CD8-positive, alpha-beta memory T cell (primary cell): ENCODE measurements at places on chromosomes 3 and 15. TPM values are rescaled to one million over a fixed set of nuclear protein-coding genes. Genes with fewer than 3 reads are reported as not detected.

- peaks cover 8% of the 10 kb centered on the region for H3K4me1 ChIP-seq
- no peak overlapping the region for H3K27ac ChIP-seq
- no peak for DNase-seq
- no peak overlapping the region for H3K4me3 ChIP-seq
- no peaks in the 10 kb centered on the region for H3K27me3 ChIP-seq
Measured at GRCh38 chr3:48034000-48034516, 17.8 kb upstream of the MAP4 start.

DNA sequence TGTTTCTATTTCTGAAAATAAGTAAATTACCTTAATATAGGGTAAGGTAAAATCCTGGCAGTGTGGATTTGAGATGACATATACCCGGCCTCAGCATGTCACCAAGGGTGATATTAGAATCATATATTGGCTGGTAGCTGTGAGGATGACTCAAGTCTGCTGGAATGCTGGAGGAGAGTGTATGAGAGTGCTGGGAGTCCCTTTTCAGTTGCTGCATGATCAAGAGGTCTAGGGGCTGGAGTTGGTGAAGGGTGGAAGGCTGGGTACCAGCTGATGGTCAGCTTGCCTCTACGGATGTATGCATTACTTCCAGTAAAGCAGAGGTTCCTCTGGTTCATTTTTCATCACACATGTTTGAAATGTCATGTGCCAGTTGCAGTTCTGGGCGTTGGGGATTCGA, 40.6 kb downstream of the SLC25A26 start:
- no peaks in the 10 kb centered on the region for H3K36me3 ChIP-seq
- H3K27ac ChIP-seq, result no peak overlapping the region
- no peak for DNase-seq
- H3K4me1 ChIP-seq, result no peaks in the 10 kb centered on the region
- H3K27me3 ChIP-seq, result no peaks in the 10 kb centered on the region

GRCh38 chr3:164533275-164533674, 545.0 kb downstream of the SI start:
- no peak overlapping the region for H3K27ac ChIP-seq
- DNase-seq, result no peak
- no peaks in the 10 kb centered on the region for H3K27me3 ChIP-seq
- no peaks in the 10 kb centered on the region for H3K36me3 ChIP-seq
- no peak overlapping the region for H3K4me3 ChIP-seq
- no peaks in the 10 kb centered on the region for H3K4me1 ChIP-seq

- no peak for DNase-seq
- H3K27ac ChIP-seq, result peak overlapping the region; percentile 48
- peaks cover 59% of the 10 kb centered on the region for H3K36me3 ChIP-seq
- H3K4me3 ChIP-seq, result peak overlapping the region; percentile 52
Measured at GRCh38 chr3:42638339-42638842, 15.1 kb upstream of the ZBTB47 start.

Gene PTX3
- not detected for total RNA-seq

DNA sequence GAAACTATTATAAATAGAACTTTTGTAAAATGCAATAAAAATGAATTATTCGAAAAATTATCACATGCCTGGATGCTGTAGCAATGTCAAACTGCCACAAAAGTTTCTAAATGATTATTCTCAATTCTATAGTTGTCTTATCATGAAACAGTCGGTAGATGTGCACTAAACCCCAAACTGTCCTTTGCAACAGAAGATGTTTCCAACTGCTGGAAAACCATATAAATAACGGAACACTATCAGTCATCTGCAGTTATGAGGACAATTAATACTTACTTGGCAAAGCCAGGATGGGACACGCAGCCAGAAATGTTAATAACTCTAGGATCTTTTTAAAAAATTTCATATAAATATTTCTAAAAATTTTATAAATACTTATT, 17.5 kb downstream of the EMC4 start:
- H3K27ac ChIP-seq, result no peak overlapping the region
- DNase-seq, result no peak
- no peak overlapping the region for H3K4me3 ChIP-seq
- peaks cover 15% of the 10 kb centered on the region for H3K36me3 ChIP-seq

Gene CLDN18
- total RNA-seq, result not detected

Gene NAA80
- total RNA-seq, result 17.3 TPM

Gene RAB5A
- total RNA-seq, result 75.3 TPM

GRCh38 chr3:56654460-56654859, 28.6 kb downstream of the TASOR start:
- H3K4me1 ChIP-seq, result peaks cover 10% of the 10 kb centered on the region
- H3K27me3 ChIP-seq, result no peaks in the 10 kb centered on the region
- no peak for DNase-seq
- H3K27ac ChIP-seq, result no peak overlapping the region

- H3K27me3 ChIP-seq, result no peaks in the 10 kb centered on the region
- peaks cover 2% of the 10 kb centered on the region for H3K4me1 ChIP-seq
- no peak overlapping the region for H3K4me3 ChIP-seq
Measured at GRCh38 chr3:161355508-161355907, 15.8 kb downstream of the SPTSSB start.

DNA sequence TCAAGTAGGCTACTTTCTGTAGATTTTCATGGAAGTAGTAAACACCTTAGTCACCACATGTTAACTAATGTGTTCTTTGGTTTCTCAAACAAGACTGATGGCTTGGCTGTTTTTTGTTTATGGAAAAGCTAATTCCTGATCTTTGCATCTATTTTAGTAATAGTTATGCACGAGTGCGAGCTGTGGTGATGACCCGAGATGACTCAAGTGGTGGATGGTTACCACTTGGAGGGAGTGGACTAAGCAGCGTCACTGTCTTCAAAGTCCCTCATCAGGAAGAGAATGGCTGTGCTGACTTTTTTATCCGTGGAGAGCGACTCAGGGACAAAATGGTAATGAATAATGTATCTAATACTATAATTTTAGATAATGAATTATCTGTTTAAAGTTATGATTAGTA, 46.6 kb downstream of the SPRED1 start:
- no peaks in the 10 kb centered on the region for H3K36me3 ChIP-seq
- H3K4me1 ChIP-seq, result no peaks in the 10 kb centered on the region
- no peak for DNase-seq

GRCh38 chr3:55567615-55568014, 80.5 kb upstream of the WNT5A start:
- H3K36me3 ChIP-seq, result no peaks in the 10 kb centered on the region
- no peak overlapping the region for H3K27ac ChIP-seq
- no peak for DNase-seq
- H3K4me3 ChIP-seq, result no peak overlapping the region
- H3K4me1 ChIP-seq, result no peaks in the 10 kb centered on the region

GRCh38 chr15:90001062-90001682, at the start of gene ZNF710:
Gene ZNF710, plus strand, starts transcription at chr15:90001324. Its CDS starts 65,814 bp downstream, at chr15:90067138.
- peak; percentile 13 for DNase-seq
- no peaks in the 10 kb centered on the region for H3K27me3 ChIP-seq
- peak within 1 kb of the TSS; percentile 26 for H3K27ac ChIP-seq
- H3K4me3 ChIP-seq, result peak within 1 kb of the TSS; percentile 59
- peaks cover 40% of the 10 kb centered on the region for H3K4me1 ChIP-seq

Gene GRM2
- total RNA-seq, result 0.59 TPM

DNA sequence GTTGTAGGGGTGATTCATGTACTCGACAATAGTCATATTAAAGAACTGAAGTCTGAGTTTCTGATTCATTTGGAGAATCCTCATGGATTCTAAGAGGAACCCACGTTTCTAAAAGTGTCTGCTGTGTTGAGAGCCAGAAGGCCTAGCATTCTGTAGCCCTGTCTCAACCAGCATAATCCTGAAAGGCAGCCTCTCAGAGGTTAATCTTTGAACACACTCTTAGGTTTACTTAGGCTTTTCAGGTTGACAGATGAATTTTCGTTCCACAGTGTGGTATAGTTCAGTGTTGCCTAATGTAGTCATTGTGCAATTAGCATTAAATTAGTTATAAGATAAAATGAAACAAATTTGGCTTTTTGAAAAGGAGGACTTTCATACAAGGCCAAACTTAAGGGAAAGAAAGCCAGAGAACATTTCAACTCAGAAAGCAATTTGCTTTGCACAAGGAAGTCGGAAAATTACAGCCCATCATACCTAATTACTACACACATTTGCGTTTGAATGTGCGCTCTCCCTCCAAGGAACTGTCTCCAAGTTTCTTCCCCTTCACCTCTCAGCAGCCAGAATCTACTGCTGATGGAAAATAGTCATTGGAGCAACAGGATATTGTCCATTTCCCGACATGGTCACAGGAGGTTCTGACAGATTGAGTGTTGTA, 42.0 kb downstream of the AGBL1 start:
- no peak for DNase-seq
- H3K4me1 ChIP-seq, result no peaks in the 10 kb centered on the region
- no peaks in the 10 kb centered on the region for H3K27me3 ChIP-seq
- no peaks in the 10 kb centered on the region for H3K36me3 ChIP-seq

Gene CTXND1
- not detected for total RNA-seq

GRCh38 chr15:91535856-91536500, 317.5 kb upstream of the SLCO3A1 start:
- H3K4me1 ChIP-seq, result no peaks in the 10 kb centered on the region
- H3K4me3 ChIP-seq, result no peak overlapping the region
- no peaks in the 10 kb centered on the region for H3K27me3 ChIP-seq
- H3K36me3 ChIP-seq, result no peaks in the 10 kb centered on the region
- DNase-seq, result no peak
- no peak overlapping the region for H3K27ac ChIP-seq

- H3K27ac ChIP-seq, result no peak overlapping the region
- no peaks in the 10 kb centered on the region for H3K4me1 ChIP-seq
- DNase-seq, result no peak
- no peaks in the 10 kb centered on the region for H3K36me3 ChIP-seq
- no peak overlapping the region for H3K4me3 ChIP-seq
Measured at GRCh38 chr3:107414325-107414964, 37.2 kb downstream of the CCDC54 start.

GRCh38 chr3:85627932-85628331, 669.1 kb downstream of the CADM2 start:
- no peak overlapping the region for H3K27ac ChIP-seq
- no peak overlapping the region for H3K4me3 ChIP-seq

- no peak overlapping the region for H3K4me3 ChIP-seq
- peaks cover 3% of the 10 kb centered on the region for H3K27me3 ChIP-seq
- no peaks in the 10 kb centered on the region for H3K36me3 ChIP-seq
- no peak for DNase-seq
- H3K27ac ChIP-seq, result no peak overlapping the region
- H3K4me1 ChIP-seq, result no peaks in the 10 kb centered on the region
Measured at GRCh38 chr3:62876064-62876463, 848 bp upstream of the CADPS start.

GRCh38 chr15:99719096-99719541, 14.1 kb downstream of the LYSMD4 start:
- no peaks in the 10 kb centered on the region for H3K27me3 ChIP-seq
- peaks cover 25% of the 10 kb centered on the region for H3K4me1 ChIP-seq
- H3K27ac ChIP-seq, result no peak overlapping the region
- H3K36me3 ChIP-seq, result no peaks in the 10 kb centered on the region

- no peaks in the 10 kb centered on the region for H3K27me3 ChIP-seq
- DNase-seq, result no peak
- peaks cover 32% of the 10 kb centered on the region for H3K4me1 ChIP-seq
- no peaks in the 10 kb centered on the region for H3K36me3 ChIP-seq
Measured at GRCh38 chr15:85382942-85383341, 2.5 kb downstream of the AKAP13 start.

DNA sequence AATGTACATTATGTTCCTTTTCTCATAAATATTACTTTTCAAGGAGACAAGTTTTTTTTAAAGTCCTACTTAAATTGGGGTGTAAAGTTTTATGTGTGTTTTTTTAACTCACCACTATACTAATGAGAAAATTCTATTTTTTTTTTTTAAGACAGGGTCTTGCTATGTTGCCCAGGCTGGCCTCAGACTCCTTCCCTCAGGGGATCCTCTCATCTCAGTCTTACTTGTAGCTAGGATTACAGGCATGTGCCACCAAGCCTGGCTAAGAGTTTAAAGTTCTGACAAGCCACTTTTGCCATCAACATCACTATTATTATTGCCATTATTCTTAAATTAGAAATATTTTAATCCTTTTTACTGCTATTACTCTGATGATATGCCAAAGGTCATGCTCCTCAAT, 7.7 kb downstream of the TSPAN3 start:
- H3K36me3 ChIP-seq, result no peaks in the 10 kb centered on the region
- H3K27ac ChIP-seq, result no peak overlapping the region
- no peaks in the 10 kb centered on the region for H3K4me1 ChIP-seq
- no peaks in the 10 kb centered on the region for H3K27me3 ChIP-seq
- no peak overlapping the region for H3K4me3 ChIP-seq
- DNase-seq, result no peak

GRCh38 chr15:57035664-57036063, 117.2 kb downstream of the TCF12 start:
- no peaks in the 10 kb centered on the region for H3K27me3 ChIP-seq
- no peak overlapping the region for H3K4me3 ChIP-seq
- no peak overlapping the region for H3K27ac ChIP-seq
- H3K4me1 ChIP-seq, result peaks cover 20% of the 10 kb centered on the region
- H3K36me3 ChIP-seq, result no peaks in the 10 kb centered on the region
- no peak for DNase-seq

- H3K4me3 ChIP-seq, result no peak overlapping the region
- H3K36me3 ChIP-seq, result no peaks in the 10 kb centered on the region
- no peak for DNase-seq
- H3K4me1 ChIP-seq, result no peaks in the 10 kb centered on the region
- no peak overlapping the region for H3K27ac ChIP-seq
Measured at GRCh38 chr3:3280396-3280795, 100.9 kb upstream of the CRBN start.

DNA sequence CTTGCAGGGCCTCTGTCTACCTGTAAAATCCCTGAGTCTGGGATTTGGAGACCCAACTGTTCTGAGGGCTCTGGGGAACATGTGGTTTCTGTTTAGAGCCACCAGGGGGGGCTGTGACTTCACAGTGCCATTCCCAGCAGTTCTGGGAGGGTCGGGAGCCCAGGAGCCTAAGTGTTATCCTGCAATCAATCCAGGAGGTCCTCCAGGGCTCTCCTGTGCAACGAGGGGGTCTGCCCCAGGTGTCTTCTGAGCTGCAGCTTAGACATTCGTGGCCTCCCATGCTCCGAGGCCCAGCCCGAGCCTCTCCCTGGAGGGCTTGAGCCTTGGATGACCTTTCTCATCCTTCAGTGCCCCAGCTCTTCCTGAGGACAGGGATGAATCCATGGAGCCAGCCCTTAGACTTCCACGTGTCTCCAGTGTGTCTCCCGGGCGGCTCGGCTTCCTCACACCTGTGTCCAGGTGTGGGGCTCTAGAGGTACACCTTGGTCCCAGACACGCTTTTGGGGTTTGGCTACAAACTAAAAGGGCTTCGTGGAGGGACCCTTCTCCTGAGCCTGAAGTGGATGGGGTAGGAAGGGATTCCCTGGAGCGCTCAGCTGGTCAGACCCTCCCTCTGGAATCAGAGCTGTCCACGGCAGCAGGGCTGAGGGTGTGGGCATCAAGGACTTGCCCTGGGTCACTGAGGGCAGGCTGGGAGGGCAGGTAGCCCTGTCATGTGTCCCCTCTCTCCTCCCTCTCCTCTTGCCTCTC, 20.3 kb upstream of the ABTB1 start:
- no peaks in the 10 kb centered on the region for H3K36me3 ChIP-seq
- H3K27ac ChIP-seq, result no peak overlapping the region
- no peak for DNase-seq
- H3K4me3 ChIP-seq, result no peak overlapping the region
- H3K27me3 ChIP-seq, result no peaks in the 10 kb centered on the region
